ENCODE measurements at places on chromosomes 1 and 21.

DNA sequence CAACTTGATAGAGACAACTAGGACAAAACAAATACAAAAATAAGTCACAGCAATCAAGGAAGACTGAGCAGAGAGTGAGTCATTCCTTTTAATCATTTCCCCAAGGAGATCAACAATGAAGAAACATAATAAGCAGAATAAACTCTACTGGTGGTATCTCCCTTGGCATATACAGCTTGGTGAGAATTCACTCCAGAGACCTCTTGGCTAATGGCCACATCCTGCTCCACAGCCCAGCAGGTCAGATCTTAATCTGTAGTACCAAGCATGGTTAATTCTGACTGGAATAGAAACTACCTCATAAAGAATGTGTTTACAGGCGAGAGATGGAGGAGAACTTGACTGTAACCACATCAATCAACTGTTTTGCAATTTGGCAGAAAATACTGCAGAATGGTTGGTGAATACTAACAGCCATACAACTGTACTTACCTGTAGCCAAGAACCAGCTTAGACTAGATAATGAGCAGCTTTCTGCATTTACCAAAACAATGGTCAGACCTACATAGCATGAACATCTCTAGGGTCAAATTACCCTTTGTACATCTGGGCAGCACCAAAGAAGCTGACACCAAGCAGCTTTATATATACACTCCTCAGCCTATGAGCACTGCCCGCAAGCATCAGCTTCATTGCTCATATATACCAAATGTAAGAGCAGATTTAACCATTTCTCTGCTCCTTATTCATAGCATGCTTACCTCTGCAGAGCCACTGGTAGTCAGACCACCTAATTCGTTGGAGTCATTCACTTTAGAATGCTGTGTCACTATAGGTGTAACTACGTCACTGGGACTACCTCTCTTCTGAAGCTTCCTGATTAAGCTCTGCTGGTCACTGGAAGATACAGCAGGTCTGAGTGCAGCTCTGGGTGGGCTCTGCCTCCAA is 51.0 kb downstream of the KIAA0319L start:
- DNase-seq = peak; percentile 73

- no peak for DNase-seq
Observed at GRCh38 chr1:21955501-21956281, 18.6 kb upstream of the HSPG2 start.

- DNase-seq = no peak
Observed at GRCh38 chr1:21012937-21013336, 163.8 kb downstream of the EIF4G3 start.

DNA sequence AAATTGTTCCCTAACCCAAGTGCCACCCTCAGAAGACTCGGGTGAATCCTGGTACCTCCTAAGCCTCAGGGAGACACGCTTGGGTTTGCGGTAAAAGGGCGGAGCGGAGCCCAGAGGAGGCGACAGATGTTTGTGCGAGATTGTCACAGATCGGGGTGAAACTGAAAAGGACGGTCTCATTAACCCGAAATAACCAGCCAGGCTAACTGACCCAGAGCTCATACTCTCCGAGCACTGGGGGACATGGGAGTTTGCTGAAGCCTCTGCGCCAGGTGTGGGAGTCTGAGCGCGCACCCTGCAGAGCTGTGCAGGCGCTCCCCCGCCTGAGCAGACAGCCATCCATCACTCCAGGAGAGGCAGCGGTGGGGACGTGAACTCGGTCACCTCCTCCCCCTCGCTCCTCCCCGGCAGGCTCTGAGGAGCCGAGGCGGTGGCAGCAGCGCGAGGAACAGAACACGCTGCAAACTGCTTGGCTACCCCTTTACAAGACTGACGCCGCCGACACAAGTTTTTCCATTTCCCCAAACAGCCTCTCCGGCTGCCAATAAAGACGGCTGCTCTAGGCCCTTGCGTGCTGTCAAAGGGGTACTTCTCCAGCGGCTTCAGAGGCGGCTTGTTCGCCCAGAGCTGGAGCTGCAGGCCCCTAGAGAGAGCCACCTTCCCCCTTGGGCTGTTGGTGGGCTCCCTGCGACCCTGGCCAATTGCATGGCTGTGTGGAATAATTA is 43.5 kb downstream of the RRAGC start:
- DNase-seq = no peak

- no peak for DNase-seq
Observed at GRCh38 chr1:30274173-30274970, 449.0 kb downstream of the MATN1 start.

DNA sequence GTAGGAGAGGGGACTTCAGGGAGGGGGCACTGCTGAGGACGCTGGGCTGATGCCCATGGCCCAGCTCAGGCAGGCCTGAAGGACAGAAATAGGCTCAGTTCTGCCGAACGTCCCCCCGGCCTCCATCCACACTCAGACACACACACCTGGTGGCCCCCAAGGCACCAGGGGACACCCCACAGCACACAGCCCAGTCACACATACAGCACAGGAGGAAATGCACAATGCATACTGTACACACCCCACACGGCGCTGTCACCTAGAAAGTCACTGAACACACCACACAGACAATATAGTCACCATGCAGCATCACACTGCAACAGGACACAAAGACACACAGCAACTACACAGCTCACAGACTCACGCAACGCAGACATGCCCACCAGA is 562 bp downstream of the SYTL1 start:
- DNase-seq = peak; percentile 35

DNA sequence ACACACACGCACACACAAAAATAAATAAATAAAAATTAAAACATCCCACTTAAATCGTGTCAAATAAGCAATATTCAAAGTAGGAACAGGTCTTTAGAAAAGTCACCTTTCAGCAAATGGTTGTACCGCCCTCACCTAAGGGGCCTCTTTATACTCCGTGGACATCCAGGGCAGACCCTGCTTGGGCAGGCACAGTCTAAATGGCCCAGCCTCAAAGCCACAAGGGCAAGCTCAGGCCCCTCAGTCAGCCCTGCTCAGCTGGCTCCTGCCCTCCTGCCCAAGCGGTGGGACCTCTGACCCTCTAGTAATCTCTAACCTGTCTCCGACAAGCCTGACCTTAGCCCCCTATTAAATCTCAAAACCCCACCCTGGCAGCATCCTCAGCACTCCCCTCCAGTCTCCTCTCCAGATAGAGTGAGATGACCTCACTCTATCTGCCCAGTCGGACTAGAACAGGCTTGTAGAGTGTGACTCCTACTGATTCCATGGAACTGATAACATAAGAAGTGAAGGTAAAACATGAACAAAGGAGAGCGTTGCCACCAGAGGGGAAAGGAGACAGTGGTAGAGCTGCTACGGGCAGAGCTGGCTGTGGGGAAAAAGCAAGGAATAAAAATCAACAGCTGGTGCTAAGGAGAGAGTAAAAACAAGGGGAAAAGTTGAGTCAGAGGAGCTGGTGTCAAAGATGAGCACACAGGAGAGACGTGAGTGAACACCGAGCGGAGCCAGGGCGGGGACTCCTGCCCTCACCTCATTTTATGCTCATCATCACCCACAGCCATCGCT is 36.0 kb downstream of the SIPA1L2 start:
- no peak for DNase-seq

GRCh38 chr1:173415905-173416450 is 61.2 kb upstream of the PRDX6 start:
- no peak for DNase-seq

DNA sequence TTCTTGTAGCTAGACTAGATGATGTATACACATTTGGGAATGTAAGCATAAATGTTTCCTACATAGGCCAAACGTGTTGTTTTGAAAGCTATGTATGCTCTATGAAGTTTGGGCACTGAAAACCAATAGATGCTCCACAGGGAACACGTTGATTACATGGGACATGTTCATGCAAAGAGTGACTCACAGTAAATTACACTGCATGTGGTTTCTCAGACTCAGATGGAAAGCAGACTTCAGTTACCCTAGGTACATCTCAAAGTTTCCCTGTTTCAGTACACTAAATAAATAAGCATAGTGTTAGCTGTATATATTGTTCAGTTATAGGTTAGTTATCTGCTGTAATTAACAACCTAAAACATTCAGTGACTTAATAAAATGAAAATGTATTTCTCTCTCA is 301.9 kb upstream of the RUNX1 start:
- DNase-seq = no peak

DNA sequence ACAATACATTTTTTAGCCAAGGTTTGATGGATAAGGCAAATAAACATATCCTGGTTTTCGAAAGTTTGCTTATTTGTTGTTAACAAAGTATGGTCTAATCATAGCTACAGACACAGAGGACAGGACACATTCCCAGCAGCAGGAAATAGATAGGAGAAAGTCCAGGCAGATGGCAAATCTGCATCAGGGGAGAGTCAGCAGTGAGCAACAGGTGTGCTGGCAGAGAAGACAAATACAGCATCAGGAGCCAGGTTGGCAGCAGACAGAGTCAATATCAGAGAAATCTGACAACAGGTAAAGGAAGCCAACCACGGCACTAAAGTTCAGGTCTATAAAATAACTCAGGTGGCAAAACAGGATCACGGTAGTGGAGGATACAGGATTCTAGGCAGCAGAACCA is 210.7 kb upstream of the PTBP2 start:
- DNase-seq = no peak

DNA sequence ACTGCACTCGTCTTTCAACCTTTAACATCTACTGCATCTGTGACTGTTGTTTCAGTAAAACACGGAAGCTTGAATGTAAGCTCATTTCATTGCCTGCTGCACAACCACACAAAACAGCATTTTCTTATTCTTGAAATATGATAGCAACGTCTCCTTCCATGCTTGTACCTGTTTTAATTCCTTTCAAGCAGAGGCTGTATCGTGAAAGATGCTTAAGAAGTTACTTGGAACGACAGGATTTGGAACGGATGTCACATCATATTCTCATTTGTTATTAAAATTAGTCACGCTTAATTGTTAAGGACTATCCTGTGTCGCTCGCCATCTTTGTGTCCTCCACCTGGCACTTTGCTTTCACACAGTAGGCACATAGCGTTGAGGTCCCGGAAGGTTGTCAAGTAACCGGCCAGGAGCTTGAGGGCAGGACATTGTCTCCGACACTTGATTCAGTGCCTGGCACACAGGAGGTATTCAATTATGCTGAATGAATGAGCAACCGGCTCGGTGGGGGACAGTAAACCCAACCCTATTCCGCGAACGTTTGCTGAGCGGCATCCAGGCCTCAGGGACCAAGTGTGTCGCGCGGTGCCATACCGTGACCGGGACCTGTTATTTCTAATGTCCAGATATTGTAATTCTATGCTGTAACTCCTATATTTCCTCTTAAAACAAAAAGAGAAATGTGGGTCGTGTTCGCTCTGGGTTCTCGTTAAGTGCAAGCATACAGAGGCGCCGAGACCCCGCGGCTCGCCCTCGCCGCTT is 499 bp upstream of the SH3GLB1 start:
- DNase-seq = peak; percentile 63

GRCh38 chr1:243487649-243488227 is 231.9 kb downstream of the SDCCAG8 start:
- peak; percentile 36 for DNase-seq

DNA sequence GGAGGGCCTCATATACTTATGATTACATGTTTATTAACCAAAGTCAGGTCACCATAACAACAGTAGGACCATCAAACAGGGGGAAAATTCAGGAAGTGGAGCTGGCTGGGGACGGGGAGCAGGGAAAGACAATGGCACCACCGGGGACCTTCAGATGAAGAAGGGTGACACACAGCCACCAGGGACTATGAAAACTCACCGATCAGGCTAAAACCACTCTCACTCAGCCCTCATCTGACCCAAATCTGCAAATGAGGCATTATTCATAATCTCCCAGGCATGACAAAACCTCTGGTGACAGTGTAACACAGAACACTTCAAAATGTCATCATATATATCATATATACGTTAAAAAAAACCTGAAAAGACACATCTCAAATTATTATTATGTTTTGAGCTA is 11.2 kb downstream of the MKNK1 start:
- no peak for DNase-seq
